ENCODE measurements at places on chromosomes 2 and 18.

DNA sequence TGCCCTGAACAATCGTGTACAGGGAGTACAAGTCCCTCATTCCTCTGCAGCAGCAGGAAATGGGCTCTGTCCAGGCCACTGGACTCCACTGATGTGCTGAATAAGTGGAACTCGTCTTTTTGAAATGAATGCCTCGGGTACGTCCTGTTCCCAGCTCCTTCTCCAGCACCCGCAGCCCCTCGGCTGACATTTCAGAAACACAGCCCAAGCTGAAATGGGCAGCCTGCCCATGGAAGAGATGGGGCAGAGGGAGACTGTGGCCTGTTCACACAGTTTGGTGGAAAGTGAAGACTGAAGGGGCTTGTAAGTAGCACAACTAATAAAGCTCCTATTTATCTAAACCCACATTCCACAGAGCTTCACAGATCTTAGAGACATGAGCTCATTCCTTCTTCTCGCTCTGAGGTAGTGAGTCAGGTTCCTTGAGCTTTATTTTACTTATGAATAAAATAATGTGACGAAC, 498.6 kb downstream of the TXNL1 start:
- no peak for DNase-seq

- DNase-seq = no peak
Observed at GRCh38 chr18:51025512-51025911, 4.5 kb upstream of the SMAD4 start.

DNA sequence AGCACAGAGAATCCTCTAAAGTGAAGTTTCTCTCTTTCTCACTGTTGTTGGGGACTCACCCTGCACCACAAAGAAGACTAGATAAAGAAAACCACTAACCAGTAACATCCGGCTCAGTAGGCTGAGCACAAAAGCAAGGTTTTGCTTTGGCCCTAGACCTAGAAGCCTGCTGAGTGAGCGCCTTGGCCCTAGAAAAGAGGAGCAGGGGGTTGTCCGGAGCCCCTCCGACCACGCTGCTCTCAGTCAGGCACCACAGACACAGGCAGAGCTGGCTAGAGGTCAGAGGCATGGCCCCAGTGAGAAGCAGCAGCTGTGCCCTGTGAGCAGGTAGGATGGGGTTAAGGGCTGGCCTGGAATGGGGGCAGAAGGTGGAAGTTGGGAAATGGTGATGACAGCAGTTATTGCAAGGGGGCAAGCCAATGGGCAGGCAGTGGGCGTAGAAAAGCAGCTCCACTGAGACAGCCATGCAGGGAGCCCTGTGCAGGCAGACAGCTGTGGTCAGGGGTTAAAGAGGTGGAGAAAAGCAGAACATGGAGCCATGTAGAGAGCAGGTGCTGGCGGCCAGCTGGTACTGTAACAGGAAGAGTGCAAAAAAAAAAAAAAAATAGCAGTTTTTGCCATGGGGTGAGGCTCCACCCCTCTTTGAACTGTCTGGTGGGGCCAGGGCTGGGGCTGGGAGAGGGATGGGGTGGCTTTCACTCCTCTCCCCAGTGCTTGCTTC, 36.9 kb upstream of the SLC14A1 start:
- peak; percentile 20 for DNase-seq

DNA sequence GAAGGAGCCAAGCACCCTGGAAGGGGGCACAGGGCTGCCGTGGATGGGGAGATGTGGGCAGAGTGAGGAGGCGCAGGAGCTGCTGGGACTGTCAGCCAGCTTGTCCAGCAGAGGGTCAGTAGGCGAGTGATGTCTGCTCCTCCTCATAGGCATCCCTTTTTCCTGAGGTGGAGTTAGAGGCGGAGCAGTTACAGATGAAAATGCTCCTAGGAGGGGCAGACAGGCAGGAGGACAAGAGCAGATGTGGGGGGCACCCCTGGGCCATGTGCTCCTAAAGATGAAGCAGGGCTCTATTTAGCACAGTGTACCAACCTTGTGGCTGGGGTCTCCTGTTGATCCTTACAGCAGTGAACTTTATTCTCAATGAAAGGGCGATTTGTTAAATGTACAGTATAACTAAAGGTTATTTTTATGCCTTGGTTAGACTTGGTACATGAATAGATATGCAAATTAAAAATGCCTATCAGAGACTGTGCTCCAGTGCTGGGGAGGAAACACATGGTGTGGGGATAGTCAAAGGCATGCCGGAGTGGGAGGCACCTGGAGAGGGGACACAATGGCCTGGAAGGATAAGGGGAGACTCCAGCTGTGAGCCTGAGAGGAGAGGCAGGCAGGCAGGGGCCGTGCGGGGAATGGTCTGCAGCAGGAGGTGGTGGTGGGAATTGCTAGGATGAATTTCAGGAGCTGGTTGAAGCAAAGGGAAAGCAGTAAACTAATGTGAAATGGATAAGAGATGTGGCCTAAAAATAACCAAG, 175.3 kb downstream of the CLIP4 start:
- no peak for DNase-seq

- no peak for DNase-seq
Observed at GRCh38 chr2:109710505-109711229, 83.4 kb upstream of the RGPD5 start.

DNA sequence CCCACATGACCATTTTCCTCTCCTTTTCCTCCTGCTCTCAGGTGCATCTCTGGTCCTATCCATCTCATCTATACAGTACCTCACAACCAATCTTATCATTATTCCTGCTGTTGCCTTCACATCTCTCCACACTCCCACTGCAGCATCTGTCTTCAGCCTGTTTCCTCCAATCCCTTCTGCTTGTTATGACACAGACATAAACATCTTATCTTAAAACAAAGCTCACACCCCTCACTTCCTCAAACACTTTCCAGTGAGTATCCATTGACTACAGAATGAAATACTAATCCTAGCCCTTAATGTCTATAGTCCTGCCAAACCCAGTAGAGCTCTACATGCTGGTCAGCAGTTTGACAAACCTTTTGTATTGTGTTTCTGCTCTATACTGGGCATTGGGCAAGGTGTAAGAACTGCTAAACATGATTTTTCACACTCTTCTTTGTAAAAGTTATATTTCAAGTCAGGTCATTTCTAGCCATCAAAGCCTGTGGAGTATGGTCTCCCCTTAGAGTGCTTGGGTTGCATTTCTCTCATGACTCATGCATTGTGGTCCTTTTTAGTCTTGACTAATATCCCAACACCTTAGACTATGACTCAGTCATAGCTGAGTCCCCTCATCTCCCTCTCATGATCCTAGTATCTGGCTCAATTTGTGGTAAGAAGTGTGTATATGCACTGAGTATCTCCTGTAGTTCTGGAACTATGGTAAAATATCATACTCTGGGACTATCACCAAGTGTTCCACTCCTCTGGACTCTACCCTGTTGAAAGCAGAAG, 187.0 kb downstream of the CYRIA start:
- DNase-seq = no peak

GRCh38 chr2:169803480-169803879, 4.8 kb downstream of the SSB start:
- DNase-seq = no peak

- DNase-seq = no peak
Observed at GRCh38 chr2:8999102-8999446, 4.4 kb downstream of the MBOAT2 start.

GRCh38 chr2:216430811-216431530, 18.7 kb downstream of the SMARCAL1 start:
- no peak for DNase-seq

GRCh38 chr2:221792971-221793521, 220.9 kb upstream of the EPHA4 start:
- DNase-seq = no peak

DNA sequence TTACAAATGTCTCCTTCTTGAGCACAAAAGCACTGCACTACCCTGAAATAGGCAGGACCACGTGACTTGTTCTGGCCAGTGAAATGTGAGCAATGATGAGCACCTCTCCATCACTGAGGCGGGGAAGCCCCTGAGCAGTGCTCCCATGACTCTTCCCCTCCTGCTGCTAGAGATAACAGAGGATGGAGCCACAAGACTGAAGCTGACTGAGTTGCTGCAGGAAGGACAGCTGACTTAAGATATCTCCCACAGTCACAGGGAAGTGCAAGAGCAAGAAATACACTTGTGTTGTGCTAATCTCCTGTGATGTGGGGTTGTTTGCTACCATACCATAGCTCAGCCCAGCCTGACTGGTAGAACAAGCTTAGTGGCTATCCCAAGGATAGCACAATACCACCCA, 38.7 kb downstream of the STK39 start:
- no peak for DNase-seq

- no peak for DNase-seq
Observed at GRCh38 chr2:190627448-190628412, 21.2 kb upstream of the NAB1 start.

DNA sequence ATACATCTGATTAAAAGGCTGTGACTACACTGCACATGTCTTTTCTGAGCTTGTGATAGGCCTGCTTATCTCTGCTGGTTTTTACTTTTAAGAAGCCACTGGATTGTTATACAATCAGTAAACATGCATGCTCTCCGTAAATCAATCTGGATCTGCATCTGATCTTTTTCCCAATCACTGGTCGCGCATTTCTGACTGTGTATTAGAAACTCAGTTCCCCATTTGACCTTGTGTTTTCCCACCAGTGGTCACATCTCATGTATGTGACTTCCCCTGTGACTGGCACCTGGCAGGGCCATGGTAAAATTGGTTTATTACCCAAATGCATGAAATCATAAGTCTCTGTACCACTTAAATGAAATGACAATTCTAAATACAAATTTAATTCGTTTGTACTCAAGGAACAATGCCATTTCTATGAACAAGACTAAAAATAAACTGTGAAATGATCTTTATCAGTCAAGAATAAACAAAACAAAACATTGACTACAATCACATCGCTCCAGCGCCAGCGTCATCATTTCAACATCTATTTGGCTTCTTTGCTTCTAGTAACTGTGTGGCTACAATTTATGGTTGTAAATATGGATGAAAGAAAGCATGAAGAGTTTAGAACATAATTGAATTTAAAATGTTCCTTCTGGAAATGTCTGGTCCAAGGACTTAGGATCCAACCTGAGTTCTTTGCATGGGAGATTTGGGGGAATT, 396.6 kb upstream of the TRIB2 start:
- DNase-seq = no peak

- no peak for DNase-seq
Observed at GRCh38 chr18:36711813-36712444, 116.9 kb downstream of the TPGS2 start.
